ENCODE measurements at places on chromosomes 12 and 14. TPM values are rescaled to one million over a fixed set of nuclear protein-coding genes. Genes with fewer than 3 reads are reported as not detected.
A peak's percentile ranks its signal among the peaks of the same experiment; 100 is the strongest.

Gene TRIAP1
- polyA plus RNA-seq: 37.3 TPM

Gene SIX1
- polyA plus RNA-seq: 0.01 TPM

Gene CCDC175
- polyA plus RNA-seq: not detected

Gene CCDC184
- 0.51 TPM for polyA plus RNA-seq

Gene RERGL
- polyA plus RNA-seq: 0.15 TPM

Gene LRP1
- polyA plus RNA-seq: 11.3 TPM

Gene RPS26
- 1,841 TPM for polyA plus RNA-seq

Gene OAS1
- polyA plus RNA-seq: 88.3 TPM

Gene C12orf60
- polyA plus RNA-seq: 1.3 TPM

Gene PTPRB
- 0.65 TPM for polyA plus RNA-seq

Gene KLRB1
- polyA plus RNA-seq: not detected

Gene FOXN4
- not detected for polyA plus RNA-seq

- DNase-seq: no peak
Measured at GRCh38 chr14:59450716-59451115, 14.5 kb downstream of the GPR135 start.

- no peak for DNase-seq
Measured at GRCh38 chr12:119201789-119202543, 23.2 kb downstream of the HSPB8 start.

GRCh38 chr12:79406993-79407392 is 283.8 kb downstream of the PAWR start:
- DNase-seq: no peak

DNA sequence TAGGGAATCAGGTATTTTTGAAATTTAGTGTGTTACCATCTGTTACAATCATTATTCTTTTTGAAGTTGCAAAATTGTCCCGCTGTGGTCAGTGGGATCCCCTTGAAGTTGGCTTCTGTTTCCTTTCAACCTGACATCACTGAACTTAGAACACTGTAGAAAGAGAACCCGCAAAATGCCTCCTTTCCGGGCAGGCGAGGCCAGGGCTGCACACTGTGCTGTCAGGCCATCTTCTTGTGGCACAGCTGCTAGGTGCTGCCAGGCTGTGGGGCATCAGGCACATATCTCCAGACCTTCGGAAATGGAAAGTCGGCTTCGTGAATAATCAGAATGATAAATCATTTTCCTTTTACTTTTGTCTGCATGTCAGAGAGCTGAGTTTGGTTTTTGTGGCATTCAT is 103.5 kb downstream of the GLT1D1 start:
- DNase-seq: no peak

GRCh38 chr12:41564816-41565215 is 376.7 kb downstream of the PDZRN4 start:
- DNase-seq: no peak

DNA sequence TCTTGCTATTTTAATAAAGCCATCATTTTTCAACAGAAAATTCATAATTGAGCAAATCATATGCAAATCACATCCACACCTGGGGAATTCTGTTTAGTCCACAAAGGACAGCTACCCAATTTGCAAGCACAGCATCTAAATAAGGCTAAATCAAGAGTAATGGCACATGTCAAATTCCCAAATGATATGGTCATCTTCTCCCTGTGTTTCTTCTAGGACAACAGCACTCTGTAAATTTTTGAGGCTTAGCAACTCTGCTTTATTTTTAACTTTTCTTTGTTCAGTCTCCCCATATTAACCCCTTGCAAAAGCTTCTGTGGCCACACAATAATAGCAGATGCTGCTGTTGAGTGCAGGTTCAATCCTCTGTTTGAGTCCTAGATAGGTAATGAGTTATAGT is 155.6 kb upstream of the DAAM1 start:
- no peak for DNase-seq

DNA sequence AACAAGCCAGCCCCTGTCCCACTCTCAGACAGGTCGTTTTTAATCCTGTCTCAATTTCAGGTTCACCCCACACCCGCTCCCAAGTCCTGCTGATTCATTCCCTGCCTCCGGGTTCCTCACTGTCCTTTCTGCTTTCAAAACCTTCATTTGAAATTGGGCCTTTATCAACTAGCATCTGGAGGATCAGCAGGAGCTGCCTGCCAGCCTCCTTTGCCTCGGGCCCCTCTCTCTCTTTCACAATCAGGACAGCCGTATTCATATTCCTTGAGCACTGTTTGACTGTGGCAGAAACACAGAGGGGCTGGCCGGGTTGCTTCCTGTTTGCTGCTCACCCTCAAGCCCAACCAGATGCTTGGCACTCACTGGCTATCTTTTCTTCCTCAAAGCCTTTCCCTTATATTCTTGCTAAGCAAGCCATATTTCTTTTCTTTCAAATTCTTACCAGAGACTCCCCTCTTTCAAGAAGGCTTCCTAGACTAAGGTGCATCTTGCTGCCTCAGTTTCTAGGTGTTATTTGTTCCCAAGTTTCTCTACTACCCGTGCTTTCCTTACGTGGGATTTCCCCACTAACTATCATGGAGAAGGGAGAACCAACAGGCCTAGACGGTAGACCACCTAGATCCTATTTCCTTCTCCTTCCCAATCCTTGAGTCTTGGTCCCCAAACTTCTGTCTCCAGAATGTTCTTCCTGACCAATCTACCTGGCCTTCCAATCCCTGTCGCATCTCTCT is 3.0 kb downstream of the GALNT6 start:
- no peak for DNase-seq

DNA sequence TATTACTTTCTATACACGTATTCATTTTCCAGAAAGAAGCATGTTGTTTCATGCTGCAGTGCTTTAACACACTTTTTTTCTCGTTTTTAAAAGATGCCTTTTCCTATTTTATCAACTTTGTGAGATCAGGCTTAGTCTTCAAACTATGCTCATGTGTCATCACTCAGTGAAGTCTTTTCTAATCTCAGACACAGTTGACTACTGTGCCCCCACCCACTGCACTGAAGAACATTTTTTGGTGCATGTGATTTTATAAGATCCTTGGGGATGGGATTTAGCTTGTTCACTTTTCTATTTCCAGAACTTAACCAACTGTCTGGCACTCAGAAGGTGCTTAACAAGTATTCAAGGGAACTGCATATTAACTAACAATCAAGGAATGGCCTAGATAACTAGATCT is 85.5 kb downstream of the CDK17 start:
- no peak for DNase-seq

DNA sequence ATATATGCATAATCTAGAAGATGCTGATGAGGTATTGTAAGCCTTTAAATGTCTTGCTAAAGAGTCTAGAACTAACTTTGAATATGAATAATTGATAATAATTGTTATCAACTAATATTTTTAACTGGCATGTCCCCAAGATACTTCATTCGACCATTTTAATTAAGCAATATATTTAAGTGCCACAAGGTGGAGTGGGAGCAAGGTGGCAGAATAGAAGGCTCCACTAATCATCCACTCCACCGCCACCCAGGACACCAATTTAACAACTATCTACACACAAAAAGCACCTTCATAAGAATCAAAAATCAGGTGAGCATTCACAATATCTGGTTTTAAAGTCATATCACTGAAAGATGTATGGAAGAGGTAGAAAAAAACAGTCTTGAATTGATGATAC is 409.6 kb downstream of the SEC23A start:
- DNase-seq: no peak

- no peak for DNase-seq
Measured at GRCh38 chr12:69007855-69008351, 74.9 kb upstream of the CPM start.

DNA sequence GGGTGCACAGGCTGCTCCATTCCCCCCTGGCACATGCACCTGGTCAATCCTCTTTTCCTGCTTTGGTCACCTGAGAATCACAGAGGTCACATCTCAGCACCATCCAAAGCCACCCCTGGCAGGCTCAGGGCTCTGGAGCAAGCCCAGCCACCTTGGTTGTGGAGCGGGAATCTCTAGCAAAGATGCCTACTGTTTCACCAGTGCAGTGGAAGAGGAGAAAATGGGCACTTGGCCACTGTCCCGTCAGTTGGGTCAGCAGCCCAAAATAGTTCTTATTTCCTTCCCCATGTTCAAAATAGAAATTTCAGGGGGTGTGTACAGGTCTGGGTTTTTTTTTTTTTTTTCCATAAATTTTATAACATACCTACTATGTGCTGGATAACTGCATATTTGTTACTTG is 18.3 kb downstream of the RTL1 start:
- no peak for DNase-seq

DNA sequence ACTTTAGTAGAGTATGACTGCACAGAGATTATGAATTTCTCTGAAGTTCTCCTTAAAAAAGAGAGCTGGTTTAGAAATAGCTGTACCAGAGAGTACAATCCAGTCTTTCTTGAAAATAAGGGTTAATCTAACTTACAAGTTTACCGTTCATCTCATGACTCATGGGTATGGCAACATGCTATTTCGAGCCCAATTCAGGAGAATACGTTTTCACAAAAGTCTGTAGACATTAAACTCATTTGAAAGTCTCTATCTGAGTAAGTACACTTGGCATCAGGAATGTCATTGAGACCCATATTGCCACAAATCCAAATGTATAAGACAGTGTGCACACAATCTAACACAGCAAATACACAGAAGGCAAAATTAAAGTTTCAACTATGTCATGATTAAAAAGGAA is 160.5 kb downstream of the PIK3C2G start:
- DNase-seq: no peak

- DNase-seq: peak; percentile 79
Measured at GRCh38 chr12:48957141-48958048, at the start of gene ARF3. Gene ARF3, minus strand, starts transcription at chr12:48957487. Its CDS starts 16,392 bp downstream, at chr12:48941095.

- no peak for DNase-seq
Measured at GRCh38 chr12:20808521-20808920, 2.0 kb upstream of the SLCO1B3 start.

All from keratinocyte (primary cell).